Uterine smooth muscle cell (primary cell): ENCODE measurements at places on chromosomes 6 and 20. TPM values are rescaled to one million over a fixed set of nuclear protein-coding genes. Genes with fewer than 3 reads are reported as not detected.

The BNIP5 gene
- not detected in 2 replicates for total RNA-seq

The RALGAPB gene
- total RNA-seq, result 28.3 and 32.7 TPM in 2 replicates

The OTOR gene
- not detected in 2 replicates for total RNA-seq

The MDFI gene
- 0.11 and 1.2 TPM in 2 replicates for total RNA-seq

The ZNF184 gene
- total RNA-seq, result 8.2 and 8.7 TPM in 2 replicates

The HEY2 gene
- not detected in 2 replicates for total RNA-seq

The AGER gene
- total RNA-seq, result 0.12 and 0.44 TPM in 2 replicates

The ADGRF5 gene
- total RNA-seq, result under 0.01 TPM in 2 replicates

The ZBTB2 gene
- total RNA-seq, result 7.5 and 9.3 TPM in 2 replicates

The DDRGK1 gene
- total RNA-seq, result 32.5 and 37.9 TPM in 2 replicates

The ECT2L gene
- 0.12 TPM in 1 of 2 replicates, not detected in the other for total RNA-seq

The MYB gene
- 0.12 and 1.1 TPM in 2 replicates for total RNA-seq

The RAET1L gene
- total RNA-seq, result not detected in 2 replicates

The BCAS1 gene
- under 0.01 and 0.11 TPM in 2 replicates for total RNA-seq
